Glutamatergic neuron (in vitro differentiated cells): ENCODE measurements at places on chromosomes 4 and X.

- no peak for DNase-seq
Measured at GRCh38 chrX:108642273-108642628, 94.1 kb downstream of the IRS4 start.

DNA sequence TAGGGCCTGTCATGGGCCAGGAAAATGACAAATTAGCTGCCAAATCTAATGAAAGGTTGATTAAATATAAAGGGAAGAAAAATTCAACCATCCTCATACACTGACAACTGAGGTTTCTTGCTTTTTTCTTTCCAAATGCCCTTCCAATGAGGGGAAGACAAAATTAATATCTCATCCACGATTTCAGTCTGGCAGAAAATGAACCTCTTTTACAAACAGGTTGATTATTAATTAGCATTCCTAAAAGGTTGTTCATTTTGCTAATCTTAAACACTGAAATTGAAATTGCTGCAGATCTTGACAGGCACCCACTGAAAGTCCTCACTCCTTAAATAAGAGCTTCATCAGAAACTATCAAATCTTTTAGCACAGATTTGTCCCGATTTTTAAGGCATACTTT, 45.5 kb downstream of the NPFFR2 start:
- no peak for DNase-seq

DNA sequence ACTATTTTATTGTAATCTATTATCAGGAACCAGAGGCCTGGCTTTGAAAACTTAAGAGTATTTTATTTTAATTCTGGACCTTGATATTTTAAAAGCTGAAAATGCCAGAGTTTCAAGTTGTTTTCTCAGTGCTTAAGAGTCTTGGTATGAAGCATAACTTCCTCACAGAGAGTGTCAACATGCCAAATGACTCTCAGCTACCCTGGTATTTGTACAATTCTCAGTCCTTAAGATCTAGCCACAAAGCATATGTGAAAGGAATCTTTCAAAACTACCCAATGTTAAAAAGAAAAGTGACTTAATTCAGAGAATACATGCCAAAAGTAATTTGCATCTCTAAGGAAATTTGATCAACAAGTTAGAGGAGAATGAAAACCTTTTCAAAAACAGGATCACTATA, 171.9 kb downstream of the DKK2 start:
- DNase-seq = no peak

- no peak for DNase-seq
Measured at GRCh38 chr4:85595796-85596559, 121.0 kb downstream of the ARHGAP24 start.

DNA sequence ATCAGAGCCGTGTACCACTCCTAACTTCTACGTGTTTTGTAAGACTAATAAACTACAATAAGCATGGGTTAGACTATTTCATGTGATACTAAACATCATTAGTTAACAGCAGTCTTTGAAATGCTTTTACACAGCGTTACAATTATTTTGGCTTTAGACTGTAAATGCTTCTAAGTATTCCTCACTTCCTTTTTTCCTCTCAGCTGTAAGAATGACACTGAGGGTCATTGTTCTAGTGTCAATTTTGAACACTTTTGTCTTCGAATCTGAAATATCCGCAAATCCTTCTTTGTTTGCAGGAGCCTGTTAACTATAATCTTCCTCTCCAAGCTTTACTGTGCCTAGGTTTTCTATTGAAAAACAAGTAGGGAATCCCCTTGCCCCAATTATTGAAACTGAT, 1.5 kb downstream of the ABCE1 start:
- no peak for DNase-seq

DNA sequence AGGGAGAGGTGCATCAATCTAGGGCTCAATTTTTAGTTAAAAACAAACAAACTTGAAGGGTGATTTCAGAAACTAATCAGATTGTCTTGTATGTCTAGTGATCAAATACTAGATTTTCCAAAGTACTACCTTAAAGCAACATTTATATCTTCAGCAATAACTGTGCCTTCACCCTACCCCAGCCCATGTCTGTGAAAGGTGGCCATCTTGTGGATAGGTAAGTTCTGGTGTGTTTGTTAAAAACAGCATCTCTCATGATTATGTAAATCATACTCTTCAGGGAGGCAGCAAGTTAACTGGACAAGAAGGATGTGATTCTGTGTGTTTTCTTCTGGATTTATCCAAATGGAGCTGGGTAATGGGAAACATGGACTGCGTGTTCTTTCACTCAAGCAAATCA, 81.4 kb upstream of the ACSL1 start:
- DNase-seq = no peak

DNA sequence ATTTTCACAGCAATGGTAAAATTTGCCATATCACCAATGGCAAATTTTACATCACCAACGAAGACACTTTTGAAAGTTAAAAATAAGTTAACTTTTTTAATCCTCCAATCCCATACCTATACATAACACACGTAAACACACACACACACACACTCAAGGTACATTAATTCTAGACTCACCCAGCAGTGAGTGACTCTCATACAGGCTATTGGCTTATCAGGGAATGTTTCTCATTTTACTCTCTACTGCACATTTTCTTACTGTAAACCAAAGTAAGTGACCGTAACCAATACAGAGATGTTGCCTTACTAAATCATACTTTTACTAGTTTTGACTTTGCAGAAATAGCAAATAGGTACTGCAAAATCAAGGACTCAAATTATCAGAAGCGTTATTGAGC, 2.3 kb downstream of the VEGFC start:
- DNase-seq = no peak

GRCh38 chrX:42732506-42732905, 45.5 kb downstream of the PPP1R2C start:
- no peak for DNase-seq
